ENCODE measurements at places on chromosomes 7 and 10. TPM values are rescaled to one million over a fixed set of nuclear protein-coding genes. Genes with fewer than 3 reads are reported as not detected.
A peak's percentile ranks its signal among the peaks of the same experiment; 100 is the strongest.

COMTD1 gene
- 12.1 TPM for total RNA-seq

SFMBT2 gene
- total RNA-seq = 2.3 TPM

SH2D4B gene
- not detected for total RNA-seq

DNA sequence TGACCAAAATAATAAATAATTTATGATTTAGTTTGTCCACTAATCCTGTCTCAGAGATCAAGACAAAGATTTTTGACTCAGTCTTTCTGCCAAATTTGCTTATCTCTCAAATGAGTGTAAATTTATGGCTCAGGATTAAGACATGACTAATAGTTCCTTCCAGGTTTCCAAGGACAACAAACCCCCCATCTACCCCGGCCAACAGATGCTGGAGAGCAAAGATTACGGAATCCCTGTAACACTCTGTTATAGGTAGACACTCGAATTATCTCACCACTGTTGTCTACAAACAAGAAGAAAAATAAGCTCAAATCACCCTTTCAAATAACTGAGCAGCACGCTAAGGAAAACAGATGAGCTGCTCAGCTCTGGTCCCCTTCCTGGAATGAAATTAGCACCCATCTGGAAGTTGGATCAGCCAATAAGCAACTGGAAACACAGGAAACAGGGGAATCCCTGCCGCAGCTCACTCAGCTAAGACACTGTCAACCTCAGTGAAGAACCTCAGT lies 56.8 kb upstream of the SVIL start:
- H3K27me3 ChIP-seq = no peaks in the 10 kb centered on the region
- peaks cover 13% of the 10 kb centered on the region for H3K4me1 ChIP-seq
- no peak overlapping the region for H3K27ac ChIP-seq
- DNase-seq = no peak
- H3K4me3 ChIP-seq = no peak overlapping the region
- no peaks in the 10 kb centered on the region for H3K36me3 ChIP-seq

GRCh38 chr10:59779756-59780533 lies 26.7 kb upstream of the MRLN start:
- no peaks in the 10 kb centered on the region for H3K27me3 ChIP-seq
- no peak for DNase-seq
- H3K36me3 ChIP-seq = no peaks in the 10 kb centered on the region

DNA sequence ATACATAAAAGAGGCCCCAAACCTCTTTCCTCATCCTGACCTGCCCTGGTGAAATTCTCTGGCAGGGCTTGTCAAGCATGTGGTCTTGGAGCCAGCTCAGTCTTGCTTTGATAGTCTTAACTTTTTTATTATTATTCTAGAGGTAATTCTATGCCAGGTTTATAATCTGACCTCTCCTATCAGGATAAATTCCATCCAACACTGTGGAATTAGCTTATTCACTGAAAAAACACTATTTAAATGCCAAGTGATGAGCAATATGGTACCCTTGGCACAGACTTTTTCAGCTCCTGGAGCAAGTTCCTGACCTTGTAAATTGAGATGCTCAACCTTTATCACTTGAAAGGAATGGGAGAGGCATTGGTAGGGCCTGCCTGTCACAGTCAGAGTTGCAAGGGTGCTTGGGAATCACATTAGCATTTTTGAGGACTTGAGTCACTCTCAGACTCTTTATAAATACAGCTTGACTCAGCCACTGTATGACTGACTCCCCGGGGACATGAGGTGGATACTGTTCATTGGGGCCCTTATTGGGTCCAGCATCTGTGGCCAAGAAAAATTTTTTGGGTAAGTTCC lies at the start of gene CPA4:
TSS of gene CPA4 (plus strand) at position 480 of the 576 bp plus-strand sequence. CDS start at position 500, 20 bp downstream.
- no peaks in the 10 kb centered on the region for H3K36me3 ChIP-seq
- H3K27ac ChIP-seq = no peak within 1 kb of the TSS
- H3K4me3 ChIP-seq = no peak within 1 kb of the TSS

GRCh38 chr7:158424011-158424410 lies 163.6 kb downstream of the PTPRN2 start:
- no peak overlapping the region for H3K4me3 ChIP-seq
- H3K4me1 ChIP-seq = no peaks in the 10 kb centered on the region
- no peak for DNase-seq
- no peaks in the 10 kb centered on the region for H3K27me3 ChIP-seq

- H3K27ac ChIP-seq = no peak overlapping the region
- H3K27me3 ChIP-seq = no peaks in the 10 kb centered on the region
- H3K36me3 ChIP-seq = no peaks in the 10 kb centered on the region
- no peaks in the 10 kb centered on the region for H3K4me1 ChIP-seq
- H3K4me3 ChIP-seq = no peak overlapping the region
Observed at GRCh38 chr7:147197006-147197405, 1080.4 kb downstream of the CNTNAP2 start.

- H3K27ac ChIP-seq = peak overlapping the region; percentile 99
- H3K4me3 ChIP-seq = no peak overlapping the region
- H3K36me3 ChIP-seq = no peaks in the 10 kb centered on the region
- H3K4me1 ChIP-seq = peaks cover 6% of the 10 kb centered on the region
- no peak for DNase-seq
Observed at GRCh38 chr10:95458014-95458413, 103.2 kb downstream of the SORBS1 start.

DNA sequence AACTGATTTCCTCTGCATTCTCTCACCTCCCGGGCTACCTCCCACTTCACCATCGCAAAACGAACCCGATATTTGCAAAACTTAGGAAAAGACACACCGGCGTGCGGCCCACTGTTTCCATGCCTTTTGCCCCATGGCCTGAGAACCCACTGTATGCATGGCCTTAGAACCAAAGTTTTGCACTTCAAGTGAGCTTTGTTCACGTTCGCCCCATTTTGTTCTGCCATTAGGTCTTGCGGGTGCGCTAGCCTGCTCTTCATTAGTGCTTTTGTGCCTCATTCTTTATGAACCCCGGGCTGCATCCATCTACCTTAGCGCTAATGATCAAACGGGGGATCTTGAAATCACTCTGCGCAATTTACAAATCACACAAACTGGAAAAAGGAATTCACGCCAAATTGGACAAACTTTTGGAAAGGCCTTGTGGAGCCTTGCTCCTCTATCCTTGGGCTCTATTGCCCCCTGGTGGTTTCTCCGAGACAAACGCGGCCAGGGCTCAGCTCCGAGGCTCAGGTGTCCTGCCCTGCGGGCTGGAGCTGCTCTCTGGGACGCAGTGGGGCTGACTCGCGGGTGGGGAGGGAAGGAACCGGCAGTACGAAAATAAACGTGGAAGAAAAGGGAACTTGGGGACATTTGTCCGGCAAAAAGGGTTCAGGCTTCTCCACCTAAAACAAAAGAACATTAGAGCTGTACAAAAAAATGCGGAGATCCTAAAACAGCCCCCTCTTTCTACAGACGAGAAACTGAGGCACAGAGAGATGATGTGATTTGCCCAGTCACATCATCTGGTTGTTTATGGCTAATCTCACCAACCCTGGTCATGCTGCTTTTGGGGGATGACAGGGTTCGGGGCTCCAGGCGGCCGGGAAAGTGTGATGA lies 300.4 kb upstream of the NFE2L3 start:
- H3K4me1 ChIP-seq = no peaks in the 10 kb centered on the region
- no peaks in the 10 kb centered on the region for H3K36me3 ChIP-seq
- DNase-seq = peak; percentile 70
- peaks cover 33% of the 10 kb centered on the region for H3K27me3 ChIP-seq
- no peak overlapping the region for H3K27ac ChIP-seq

- no peaks in the 10 kb centered on the region for H3K4me1 ChIP-seq
- H3K36me3 ChIP-seq = no peaks in the 10 kb centered on the region
- H3K27me3 ChIP-seq = no peaks in the 10 kb centered on the region
- DNase-seq = no peak
- no peak overlapping the region for H3K4me3 ChIP-seq
Observed at GRCh38 chr7:99314504-99314903, 11.2 kb upstream of the ARPC1A start.
